ENCODE measurements at places on chromosomes 6 and 20.

DNA sequence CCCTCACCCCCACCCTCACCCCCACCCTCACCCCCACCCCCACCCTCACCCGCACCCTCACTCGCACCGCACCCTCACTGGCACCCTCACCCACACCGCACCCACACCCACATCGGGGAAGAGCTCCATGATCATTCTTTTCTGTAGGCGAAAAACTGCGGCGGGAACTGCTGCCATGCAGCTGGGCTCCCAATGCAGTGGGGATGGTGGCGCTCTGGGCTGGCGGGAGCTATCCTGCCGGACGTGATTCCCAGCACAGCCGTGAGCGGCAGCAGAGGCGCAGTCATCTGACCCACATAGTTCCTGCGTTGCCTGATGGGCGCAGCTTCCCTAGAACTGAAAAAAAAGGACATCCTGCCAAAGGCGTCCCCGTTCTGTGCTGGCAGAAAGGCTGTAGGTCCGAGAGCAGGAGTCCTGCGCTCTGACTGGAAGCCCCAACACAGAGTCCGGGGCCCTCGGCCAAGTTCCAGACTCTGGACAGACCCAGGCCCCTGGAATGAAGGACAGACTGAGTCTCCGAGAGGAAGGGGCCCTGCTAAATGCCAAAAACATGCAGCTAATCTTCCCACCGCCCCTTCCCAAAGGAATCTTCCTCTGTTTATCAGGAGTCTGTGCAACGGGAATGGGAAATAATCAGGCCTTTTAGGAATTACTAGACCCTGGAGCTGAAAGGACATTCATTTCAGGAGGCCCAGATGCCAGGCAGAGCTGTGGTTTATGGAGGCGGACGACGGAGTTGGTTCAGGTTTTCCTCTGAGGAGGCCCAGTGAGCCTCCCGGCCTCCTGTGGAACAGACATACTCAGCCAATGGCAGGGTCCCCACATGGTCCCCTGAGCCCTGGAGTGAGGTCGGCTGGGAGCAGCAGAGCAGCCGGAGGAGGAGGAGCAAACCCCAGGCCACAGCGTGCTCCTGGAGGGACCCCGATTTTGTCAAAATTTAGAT is 14.1 kb upstream of the TCFL5 start:
- DNase-seq = no peak

- DNase-seq = no peak
These were observed 125.3 kb upstream of the B3GAT2 start for GRCh38 chr6:71082033-71082650.

DNA sequence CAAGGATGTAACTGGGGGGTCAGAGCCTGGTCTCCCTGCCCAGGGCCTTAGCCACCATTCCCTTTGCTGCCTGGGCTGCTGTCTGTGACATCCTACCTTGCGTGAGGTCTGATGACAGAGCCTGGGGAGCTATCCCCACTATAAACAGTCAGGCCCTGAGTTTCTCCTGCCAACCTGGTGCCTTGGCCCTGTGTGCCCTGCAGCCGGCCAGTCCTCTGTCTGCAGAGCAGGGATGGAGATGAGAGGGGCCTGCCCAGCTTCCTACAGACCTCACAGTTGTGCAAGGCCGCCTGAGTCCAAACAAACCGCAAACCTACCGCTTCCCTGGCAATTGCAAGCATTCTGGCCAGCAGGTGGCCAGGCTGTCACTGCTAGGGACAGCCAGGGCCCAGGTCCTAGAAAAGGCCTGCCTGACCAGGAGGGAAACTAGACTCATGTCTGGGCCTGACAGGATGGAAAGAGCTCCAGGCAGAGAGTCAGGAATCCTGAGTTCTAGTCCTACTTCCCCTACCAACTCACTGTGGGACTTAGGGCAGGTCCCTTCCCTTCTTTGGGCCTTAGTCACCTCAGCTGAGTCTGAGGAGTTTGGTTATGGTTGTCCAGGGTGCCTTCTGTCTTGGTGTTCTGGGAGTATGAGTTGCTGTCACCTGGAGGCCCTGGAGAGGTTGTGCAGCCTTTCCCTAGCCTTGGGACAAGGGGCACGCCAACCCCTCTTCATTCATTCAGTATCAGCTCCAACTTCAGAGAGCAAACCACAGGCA is 86.2 kb downstream of the VEGFA start:
- no peak for DNase-seq

- no peak for DNase-seq
These were observed 53.6 kb downstream of the YTHDF1 start for GRCh38 chr20:63162206-63162795.

DNA sequence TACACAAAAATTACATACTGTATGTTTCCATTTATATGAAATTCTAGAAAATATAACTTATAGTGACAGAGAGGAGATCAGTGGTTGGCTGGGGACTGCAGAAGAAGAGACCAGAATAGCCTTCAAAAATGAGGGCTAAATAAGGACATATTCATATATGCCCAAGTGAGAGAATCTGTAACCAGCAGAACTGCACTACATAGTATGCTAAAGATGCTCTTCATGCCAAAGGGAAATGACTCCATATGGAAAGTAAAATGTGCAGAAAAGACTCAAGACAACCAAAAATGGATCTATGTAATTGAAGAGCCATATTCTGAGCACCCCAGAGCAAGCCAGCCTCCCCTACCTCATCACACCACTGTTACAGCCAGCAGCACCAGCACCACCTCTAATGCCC is 29.0 kb downstream of the ELOVL2 start:
- no peak for DNase-seq

- DNase-seq = no peak
These were observed 13.8 kb downstream of the ADRM1 start for GRCh38 chr20:62316331-62317166.

DNA sequence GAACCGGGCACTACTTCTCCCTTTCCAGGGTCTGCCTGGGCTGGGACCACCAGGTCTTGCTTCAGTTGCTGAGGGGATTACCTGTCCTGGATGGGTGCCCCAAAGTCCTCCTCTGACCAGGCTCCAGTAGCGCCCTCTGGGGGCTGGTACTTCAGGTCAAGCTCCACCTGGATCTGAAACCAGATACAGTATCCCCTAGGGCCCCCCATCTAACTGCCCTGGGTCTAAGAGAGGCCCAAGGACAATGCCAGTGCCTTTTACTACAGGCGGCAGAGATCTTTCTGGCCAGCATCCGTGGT is 11.2 kb upstream of the SPAG4 start:
- no peak for DNase-seq

DNA sequence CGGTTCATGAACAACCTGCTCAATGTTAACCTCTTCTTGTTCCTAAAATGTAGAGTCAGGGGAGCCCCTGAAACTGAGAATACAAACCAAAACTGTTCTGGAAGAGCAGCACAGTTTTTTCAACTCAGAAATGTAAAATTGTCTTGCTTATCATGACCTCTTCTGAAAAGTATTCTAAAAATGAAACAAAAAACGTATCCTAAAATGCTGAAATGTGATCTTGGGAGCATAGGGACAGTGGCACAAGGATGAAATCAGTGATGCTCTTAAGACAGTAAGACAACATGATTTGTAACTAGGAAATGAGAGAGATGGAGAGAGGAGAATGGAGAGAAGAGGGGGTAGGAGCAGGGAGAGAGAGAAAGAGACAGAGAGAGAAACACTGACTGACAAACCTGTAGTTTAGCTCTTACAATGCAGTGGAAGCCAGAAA is 27.5 kb downstream of the NCOA7 start:
- no peak for DNase-seq

DNA sequence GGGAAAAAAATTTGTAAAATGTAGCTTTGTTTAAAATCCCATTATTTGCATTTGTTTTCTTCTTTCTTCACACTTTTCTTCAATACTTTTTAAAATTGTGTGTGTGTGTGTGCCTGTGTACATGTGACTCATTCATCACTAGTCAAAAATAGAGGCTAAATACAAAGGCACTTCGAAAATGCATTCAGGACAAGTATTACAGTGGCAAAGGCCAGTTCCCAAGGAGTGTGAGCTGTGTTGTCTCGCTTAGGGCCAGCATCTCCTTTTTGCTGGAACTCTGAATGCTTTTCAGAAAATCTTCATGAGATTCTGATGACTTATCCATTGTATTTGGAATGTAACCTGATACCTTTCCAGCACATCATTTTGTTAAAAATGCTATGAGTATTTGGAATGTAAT is 288.5 kb upstream of the CNR1 start:
- no peak for DNase-seq

DNA sequence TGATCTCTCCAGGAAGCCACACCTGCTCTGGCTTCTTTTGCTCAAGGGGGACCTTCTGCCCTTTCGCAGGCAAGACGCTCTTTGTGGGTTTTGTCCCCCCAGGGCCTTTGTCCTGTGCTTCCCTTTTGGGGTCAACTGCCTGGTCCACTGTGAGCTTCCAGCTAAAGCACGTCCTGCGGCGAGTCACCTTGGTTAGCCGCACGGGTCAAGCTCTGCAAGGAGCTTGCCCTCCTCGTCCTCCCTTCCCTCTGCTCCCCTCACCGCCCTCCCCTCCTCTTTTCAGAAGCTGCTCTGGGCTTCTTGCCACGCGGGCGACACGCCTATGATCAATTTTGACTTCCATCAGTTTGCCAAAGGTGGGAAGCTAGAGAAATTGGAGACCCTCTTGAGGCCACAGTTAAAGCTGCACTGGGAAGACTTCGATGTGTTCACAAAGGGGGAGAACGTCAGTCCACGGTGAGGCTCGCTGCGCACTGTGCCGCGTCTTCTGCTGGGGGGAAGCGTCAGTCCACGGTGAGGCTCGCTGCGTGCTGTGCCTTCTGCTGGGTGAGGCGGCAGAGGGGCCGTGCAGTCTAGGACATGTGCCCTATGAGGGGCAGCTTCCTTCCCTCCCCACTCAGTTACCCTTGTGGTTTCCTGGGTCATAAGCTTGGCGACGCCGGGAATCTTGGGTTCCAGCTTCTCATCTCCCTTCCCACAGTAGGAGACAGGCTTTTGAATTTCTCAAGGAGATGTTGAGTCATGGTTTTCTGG is 80.2 kb downstream of the SYNJ2 start:
- no peak for DNase-seq

DNA sequence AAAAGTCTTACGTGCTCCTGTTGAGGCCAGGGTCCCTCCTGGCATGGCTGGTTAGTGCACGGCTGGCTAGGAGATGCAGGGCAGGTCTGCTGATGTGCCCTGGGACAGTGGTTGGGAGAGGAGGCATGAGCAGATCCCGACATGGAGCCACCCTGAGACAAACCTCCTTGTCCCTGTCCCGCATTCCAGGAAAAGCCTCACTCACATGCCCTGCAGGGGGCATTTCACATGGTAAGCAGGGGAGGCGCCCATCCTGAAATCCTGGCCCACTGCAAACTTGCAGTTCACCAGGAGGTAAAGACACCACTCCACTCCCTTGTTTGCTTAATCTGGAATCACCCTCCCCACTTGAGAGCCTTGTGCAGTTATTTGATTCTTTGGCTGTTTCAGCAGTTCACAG is 116.7 kb upstream of the SLC24A3 start:
- no peak for DNase-seq

DNA sequence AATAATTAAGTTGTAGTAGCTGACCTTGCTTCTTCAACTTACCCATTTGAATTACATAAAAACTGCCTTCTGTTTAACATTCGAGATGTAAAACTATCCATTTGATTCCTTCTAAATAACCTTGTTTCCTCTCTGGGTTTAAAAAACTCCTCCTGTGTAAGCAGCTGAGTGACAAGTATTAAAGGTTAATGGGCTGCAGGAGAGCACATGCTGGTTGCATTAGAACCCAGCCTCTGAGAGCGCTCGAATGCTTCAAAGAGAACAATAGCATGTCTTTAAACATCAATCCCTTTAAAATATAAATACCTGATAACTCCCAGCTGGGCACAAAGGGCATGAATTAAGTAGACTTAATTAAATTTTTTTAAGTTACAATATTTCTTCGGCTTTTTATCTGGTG is 215.8 kb downstream of the EYA4 start:
- no peak for DNase-seq

GRCh38 chr6:168867247-168868102 is 386.2 kb downstream of the THBS2 start:
- DNase-seq = no peak

- no peak for DNase-seq
These were observed 556.6 kb upstream of the CDH4 start for GRCh38 chr20:60695226-60696000.

DNA sequence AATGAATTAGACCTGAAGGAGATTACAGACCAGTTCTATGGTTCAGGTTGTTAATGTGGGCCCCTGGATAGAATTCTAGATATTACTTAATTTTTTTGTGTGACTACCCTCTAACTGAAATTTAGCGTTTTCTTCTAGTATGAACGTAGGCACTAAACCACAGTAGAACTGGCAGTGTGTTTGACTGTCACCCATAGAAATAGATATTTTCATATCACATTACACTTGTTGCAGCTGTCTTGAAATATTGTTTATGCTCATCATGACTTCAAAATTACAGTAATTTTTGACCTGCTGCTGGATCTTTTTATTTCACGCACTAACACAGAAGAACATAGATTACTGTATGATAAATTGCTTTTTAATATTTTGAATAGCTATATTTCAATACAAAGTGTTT is 31.6 kb downstream of the E2F3 start:
- DNase-seq = no peak

All from left renal pelvis (tissue), 4 donors.